ENCODE measurements at places on chromosomes 5 and 9.

GRCh38 chr9:104836767-104837166, 72.8 kb downstream of the NIPSNAP3B start:
- DNase-seq = no peak

GRCh38 chr5:100828071-100828897, 74.8 kb downstream of the ST8SIA4 start:
- no peak for DNase-seq

GRCh38 chr9:133700819-133701320, 37.3 kb downstream of the SARDH start:
- DNase-seq = no peak

GRCh38 chr5:1985781-1986180, 103.1 kb upstream of the IRX4 start:
- no peak for DNase-seq

GRCh38 chr9:75186767-75187380, 98.6 kb downstream of the OSTF1 start:
- DNase-seq = no peak

GRCh38 chr5:60598424-60598823, 101.5 kb downstream of the DEPDC1B start:
- no peak for DNase-seq

DNA sequence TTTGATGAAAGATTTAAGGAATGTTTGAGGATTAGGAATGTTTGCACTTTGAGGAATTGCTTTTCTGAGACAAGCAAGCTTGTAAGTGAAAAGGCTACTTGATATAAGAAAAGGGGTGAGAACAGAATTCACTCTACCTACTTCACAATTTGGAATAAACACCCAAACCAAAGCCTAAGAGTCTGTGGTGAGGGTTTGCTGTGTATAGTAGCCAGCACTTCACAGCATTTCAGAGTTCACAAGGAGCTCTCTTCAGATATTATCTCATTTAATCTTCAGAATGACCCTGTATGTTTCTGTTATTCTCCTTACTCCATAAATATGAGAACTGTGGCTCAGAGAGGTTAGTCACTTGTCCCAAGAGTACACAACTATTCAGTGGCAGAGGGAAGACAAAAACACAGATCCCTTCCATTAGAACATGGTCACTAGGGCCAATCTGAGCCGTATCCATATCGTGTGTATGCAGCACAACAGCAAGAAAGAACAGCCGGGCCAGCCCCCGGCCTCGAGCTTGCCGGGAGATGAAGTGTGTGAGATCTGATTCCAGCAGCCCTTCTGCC, 92.4 kb downstream of the FRMD3 start:
- DNase-seq = no peak

- no peak for DNase-seq
Measured at GRCh38 chr9:99057665-99058625, 47.0 kb upstream of the TGFBR1 start.

DNA sequence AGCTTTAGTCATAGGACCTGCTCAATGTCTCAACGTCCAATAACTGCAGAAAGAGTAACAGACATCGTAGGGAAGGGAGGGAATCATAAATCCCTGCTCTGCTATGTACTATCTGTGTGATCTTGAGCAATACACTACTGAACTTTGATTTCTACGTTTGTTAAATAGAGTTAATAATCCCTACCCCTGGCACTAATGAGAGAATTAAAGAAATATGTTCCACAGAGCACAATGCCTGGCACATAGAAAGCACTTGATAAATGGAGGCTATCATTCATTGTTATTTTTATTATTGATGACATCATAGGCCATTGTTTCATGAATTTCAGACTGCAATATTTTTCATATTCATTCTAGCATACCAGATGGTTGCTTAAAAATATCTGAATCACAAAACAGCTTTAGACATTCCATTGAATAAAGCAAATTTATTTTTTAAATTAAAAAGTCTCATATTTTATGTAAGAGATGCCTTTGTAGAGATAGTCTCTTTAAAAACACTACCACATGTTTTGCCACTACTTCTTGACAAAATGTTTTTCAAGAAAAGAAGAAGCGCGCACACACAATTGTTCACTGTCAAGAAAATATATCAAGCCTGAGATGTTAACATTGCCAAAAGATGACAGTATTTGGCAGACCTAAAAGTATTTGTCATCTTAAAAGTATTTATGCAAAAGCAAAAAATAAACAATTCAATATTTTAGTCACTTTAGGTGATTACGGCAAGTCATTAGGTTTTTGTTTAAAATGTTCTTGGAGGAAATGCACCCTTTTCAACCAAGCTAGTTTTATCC, 108.5 kb downstream of the EBF1 start:
- DNase-seq = no peak

DNA sequence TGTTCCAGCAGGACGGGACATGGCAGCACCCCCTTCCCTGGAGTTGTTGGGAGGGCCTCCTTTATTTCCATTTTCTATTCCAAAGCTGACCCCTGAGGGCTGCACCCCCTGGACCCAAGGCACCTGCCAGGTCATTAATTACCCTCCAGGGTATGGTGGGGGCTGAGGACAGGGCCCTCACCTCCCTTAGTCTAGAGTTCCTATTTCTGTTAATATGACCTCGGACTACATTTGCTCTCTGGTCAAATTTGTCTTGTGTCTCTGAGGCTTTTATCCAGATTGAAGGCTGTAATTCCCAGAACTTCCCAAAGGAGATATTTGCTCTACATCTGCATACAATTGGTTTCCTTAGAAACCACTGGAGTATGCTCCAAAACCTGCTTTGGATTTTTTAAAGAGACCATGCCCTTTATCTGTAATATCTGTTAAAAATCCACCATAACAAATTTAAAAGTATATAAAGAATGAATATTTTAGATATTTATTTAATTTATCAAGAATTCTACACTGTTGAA, 16.8 kb downstream of the PHF2 start:
- no peak for DNase-seq

GRCh38 chr9:25427290-25427689, 251.0 kb downstream of the TUSC1 start:
- DNase-seq = no peak

DNA sequence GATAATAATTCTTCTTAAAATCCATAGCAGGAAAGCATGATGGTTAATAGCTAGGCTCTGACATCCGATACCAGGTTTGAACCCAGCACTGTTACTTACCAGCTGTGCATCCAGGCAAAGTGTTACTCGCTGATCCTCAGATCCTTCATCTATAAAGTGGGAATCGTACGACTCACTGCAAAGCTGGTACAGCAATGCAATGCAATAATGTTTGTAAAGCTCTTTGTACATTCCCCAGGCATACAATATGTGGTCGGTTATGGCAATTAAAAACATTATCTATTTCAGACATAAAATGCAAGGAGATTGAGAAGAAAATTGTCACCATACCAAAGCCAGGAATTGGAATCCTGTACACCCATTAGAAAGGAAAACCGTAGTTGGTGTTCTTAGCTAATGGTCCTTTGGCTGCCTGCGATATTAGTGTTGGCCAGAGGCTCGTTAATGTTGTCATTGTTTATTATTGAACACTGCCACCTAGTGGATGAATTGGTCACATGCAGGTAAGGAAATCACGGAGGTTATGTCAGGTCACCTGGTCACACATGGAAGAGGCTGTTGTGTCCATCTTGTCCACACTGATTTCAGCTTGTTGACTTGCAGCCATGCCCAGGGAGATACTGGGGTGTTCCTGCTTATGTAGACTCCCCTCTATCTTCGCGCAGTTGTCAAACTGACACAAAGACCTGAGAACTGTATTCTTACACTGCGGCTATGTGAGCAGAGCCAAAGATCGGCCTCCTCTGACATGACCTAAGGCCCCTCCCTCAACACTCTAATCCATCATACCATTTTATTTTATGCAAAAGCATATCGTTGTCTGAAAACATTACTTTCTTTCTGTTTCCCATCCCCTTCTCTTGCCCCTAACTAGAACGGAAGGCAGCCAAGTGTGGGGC, 87.5 kb upstream of the PPP2R2B start:
- DNase-seq = peak; percentile 64

DNA sequence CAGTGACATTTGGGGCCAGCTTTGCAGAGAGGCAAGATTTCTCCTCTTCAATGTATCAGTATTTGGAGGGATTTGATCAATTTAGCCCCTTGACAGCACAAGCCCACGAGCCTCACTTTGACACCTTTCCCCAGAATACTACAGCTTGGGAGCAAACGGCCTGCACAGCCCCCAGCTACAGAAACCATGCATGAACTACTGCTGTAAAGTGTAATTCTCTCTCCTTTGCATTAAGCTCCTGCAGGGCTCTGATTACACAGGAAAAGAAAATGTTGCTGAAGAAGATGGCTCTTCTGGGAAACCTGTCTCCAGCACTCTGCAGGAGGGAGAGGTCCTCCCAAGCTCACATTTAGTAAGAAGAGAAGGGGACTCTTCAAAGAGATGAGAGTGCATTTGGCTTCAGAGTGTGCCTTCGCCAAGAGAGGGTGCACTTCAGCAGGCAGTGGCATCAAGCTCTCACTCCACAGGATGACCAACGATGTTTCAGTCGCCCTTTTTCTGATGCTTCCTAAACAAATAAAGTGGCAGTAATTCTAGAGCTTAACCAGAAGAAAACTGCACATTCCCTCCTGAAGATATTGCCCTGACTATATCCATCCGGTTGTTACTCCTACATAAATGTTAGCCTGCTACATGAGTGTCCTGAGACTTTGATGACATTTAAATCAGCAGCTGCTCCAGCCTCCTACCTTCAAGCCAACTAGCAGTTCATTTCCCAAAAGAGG, 272.2 kb downstream of the AUH start:
- DNase-seq = peak; percentile 25

GRCh38 chr9:127586537-127586936, 25.5 kb upstream of the STXBP1 start:
- DNase-seq = peak; percentile 91

GRCh38 chr5:164742025-164742424, 1236.6 kb downstream of the MAT2B start:
- DNase-seq = no peak

GRCh38 chr9:1009101-1009707, 32.7 kb downstream of the DMRT3 start:
- peak; percentile 81 for DNase-seq

- DNase-seq = no peak
Measured at GRCh38 chr5:84794486-84795035, 409.9 kb upstream of the EDIL3 start.

DNA sequence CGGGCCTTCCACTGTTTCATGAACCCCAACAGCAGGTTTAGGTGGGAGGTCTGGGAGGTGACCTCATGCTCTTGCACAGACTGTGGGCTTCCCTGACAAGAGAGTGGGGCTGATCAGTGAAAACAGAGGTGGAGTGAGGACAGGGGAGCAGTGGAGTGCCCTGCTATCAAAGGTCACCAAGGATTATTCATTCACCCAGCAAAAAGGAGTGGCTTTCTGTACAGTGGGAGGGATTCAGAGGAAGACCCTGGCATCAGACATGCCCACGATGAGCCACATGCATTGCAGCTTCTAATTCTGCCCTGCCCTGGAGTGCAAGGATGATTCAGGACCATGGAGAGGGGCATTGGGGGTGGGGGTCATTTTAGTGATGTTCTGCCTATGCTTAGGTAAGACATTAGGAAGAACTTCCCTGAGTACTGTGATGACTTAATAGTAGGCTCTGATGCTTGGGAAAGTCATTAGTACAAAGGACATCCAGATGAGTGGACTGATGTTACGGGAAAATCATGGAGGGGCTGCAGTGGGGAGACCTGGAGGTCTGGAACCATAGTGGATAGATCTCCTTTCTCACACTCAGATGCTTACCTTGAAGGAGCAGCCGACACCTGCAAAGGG, 12.8 kb downstream of the TRAF1 start:
- DNase-seq = no peak

DNA sequence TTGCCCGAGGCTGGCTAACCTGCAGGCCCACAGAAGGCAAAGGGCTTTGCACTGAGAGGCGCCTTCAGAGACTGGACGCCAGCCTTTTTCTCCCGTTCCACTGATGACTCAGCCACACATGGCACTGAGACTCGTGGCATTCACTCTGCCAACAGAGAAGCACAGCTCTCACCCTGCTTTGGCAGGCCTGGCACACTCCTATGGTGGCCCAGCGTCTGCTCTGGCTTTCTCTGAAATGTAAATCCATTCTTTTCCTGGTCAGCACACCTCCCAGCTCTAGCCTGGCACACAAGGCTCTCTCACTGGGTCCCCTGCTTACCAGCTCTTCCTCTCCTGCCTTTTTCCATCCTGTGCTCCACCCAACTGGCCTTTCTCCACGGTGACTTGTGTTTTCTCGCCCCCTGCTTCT, 5.9 kb upstream of the MELK start:
- DNase-seq = no peak

DNA sequence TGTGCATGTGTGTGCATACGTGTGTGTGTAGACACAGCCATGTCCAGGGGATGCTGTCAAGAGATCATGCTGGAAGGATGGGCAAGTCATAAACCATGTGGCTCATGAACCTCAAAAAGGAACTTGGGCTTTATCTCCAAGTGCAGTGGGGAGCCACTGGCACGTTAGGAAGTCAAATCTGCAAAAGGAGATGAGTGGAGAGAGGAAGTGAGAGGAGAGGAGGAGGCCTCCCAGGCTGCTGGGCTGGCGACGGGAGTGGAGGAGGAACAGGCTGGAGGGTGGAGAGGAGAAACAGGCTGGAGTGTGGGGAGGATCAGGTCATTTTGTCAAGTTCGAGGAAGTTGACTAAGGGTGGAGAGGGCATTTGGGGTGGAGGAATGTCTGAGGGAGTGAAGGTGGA, 29.2 kb upstream of the TIFAB start:
- no peak for DNase-seq

GRCh38 chr9:545480-545879, 296.0 kb upstream of the DMRT1 start:
- DNase-seq = no peak

DNA sequence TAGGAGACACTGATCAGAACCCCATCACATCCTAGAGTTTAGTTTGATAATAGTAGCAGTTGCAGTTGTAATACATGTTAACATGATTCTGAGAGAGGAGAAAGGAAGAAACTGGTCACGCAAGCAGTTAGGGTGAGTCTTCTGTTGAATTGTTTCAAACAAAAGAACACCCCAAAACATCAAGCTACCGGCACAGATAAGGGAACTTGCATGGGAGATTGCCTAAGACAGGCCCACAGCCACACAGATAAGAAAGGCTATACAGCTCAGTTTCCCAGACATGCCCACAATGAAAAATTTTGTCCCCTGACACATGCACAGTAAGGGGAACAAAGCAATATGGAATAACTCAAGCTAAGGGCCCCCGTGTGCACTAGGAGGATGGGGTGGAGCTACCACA, 15.9 kb downstream of the HSPB3 start:
- no peak for DNase-seq

GRCh38 chr9:80792726-80793125, 896.6 kb downstream of the TLE1 start:
- DNase-seq = no peak

GRCh38 chr5:143536364-143536763, 132.9 kb upstream of the NR3C1 start:
- no peak for DNase-seq

- DNase-seq = no peak
Measured at GRCh38 chr9:114116126-114116747, 17.1 kb upstream of the KIF12 start.

- DNase-seq = no peak
Measured at GRCh38 chr9:69236188-69236587, 62.1 kb downstream of the TJP2 start.

DNA sequence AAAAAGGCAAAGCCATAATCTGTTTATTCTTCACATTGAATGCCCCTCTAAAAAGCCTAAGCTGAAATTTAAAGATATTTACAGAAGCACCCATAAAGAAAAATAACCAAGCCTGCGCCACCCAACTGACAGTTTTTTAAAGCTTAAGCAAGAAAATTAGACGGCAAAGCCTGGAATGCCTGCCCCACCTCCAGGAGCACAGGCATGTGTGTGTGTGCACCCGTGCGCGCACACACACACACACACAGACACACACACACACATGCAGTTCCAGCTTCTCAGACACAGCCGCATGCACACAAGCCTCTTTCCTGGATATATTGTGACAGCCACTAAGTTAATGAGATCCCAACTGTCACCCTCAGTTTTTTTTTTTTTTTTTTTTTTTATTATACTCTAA, 88.2 kb downstream of the FRMD3 start:
- peak; percentile 12 for DNase-seq
